ENCODE measurements at places on chromosomes 6 and 20.

- no peaks in the 10 kb centered on the region for H3K27me3 ChIP-seq
- H3K4me3 ChIP-seq: no peak overlapping the region
- DNase-seq: no peak
- H3K27ac ChIP-seq: no peak overlapping the region
- peaks cover 7% of the 10 kb centered on the region for H3K36me3 ChIP-seq
Observed at GRCh38 chr6:106183430-106183829, 97.3 kb downstream of the PRDM1 start.

GRCh38 chr6:87879132-87879861 is 168.3 kb upstream of the SPACA1 start:
- peaks cover 19% of the 10 kb centered on the region for H3K27me3 ChIP-seq
- DNase-seq: no peak
- H3K4me1 ChIP-seq: no peaks in the 10 kb centered on the region

DNA sequence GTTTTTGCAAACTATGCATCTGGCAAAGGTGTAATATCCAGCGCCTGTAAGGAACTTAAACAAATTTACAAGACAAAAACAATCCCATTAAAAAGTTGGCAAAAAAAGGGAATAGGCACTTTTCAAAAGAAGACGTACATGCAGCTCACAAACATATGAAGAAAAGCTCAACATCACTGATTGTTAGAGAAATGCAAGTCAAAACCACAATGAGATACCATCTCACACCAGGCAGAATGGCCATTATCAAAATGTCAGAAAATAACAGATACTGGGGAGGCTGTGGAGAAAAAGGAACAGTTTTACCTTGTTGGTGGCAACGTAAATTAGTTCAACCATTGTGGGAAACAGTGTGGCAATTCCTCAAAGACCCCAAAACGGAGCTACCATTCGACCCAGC is 54.2 kb downstream of the TSBP1 start:
- H3K27me3 ChIP-seq: peaks cover 3% of the 10 kb centered on the region
- no peak overlapping the region for H3K4me3 ChIP-seq
- DNase-seq: no peak
- H3K4me1 ChIP-seq: no peaks in the 10 kb centered on the region

DNA sequence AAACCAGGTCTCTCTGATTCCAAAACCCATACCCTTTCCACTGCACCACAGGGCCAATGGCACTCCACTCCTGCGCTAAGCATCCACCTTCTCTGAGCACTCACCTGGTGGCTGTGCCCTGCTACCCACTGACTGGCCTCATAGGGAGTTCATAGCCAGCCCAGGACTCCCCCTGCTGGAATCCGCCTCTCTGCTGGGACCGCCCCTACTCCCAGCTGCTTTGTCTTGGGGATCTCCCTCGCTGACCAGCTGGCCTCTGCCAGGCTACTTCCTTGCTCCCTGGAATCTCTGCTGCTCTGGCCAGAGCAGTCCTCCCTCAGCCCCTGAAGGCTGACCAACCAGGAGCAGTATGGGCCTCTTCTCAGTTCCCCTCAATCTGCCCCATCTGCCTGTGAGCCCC is 129.7 kb downstream of the FAXC start:
- H3K4me1 ChIP-seq: no peaks in the 10 kb centered on the region
- DNase-seq: no peak
- H3K4me3 ChIP-seq: no peak overlapping the region
- no peaks in the 10 kb centered on the region for H3K36me3 ChIP-seq
- no peak overlapping the region for H3K27ac ChIP-seq

GRCh38 chr6:79133173-79133572 is 55.1 kb upstream of the PHIP start:
- H3K36me3 ChIP-seq: peaks cover 1% of the 10 kb centered on the region
- H3K4me1 ChIP-seq: no peaks in the 10 kb centered on the region
- peaks cover 40% of the 10 kb centered on the region for H3K27me3 ChIP-seq

- peaks cover 4% of the 10 kb centered on the region for H3K4me1 ChIP-seq
- no peak for DNase-seq
- peaks cover 3% of the 10 kb centered on the region for H3K27me3 ChIP-seq
- H3K4me3 ChIP-seq: no peak overlapping the region
Observed at GRCh38 chr6:138498629-138499302, 528 bp downstream of the NHSL1 start.
